NCI-H526 treated with DMSO at 0.1 percent for 48 hours (cell line): ENCODE measurements at places on chromosomes 1 and 21.

DNA sequence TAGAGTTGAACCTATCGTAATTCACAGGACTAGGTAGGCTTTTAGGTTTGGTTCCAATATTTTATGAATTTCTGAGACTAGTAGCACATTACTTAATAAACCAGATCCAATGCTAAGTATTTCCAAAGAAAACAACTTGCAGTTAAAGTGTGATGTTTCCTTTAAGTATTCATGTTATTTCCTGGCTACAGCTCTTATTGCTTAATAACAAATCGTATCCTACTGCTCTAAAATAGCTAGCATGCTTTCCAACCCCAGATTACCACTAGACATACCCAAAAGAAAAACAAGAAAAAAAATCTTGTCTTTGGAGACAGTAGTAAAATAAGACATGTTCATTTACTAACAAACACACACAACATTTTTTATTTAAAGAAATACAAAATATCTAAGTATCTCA lies 898 bp downstream of the KRTAP27-1 start:
- no peak for DNase-seq

DNA sequence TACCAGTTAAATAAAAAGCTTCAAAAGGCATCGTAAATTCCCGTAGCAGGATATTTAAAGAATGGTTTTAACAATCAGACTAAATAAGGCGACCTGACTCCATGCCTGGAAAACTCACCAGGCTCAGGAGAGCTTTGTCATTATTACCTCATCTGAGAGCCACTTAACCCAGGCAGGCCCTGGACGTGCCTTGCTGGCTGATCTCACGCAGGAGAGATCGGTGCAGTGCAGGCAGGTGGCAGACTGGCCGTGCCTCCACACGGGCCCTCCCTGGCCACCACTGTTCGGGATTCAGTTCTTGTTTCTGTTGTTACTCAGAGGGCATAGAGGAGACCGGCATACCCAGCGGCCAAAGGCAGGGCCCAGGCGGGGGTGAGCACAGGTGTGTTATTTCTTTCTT lies 6.4 kb downstream of the MT1HL1 start:
- DNase-seq, result no peak

DNA sequence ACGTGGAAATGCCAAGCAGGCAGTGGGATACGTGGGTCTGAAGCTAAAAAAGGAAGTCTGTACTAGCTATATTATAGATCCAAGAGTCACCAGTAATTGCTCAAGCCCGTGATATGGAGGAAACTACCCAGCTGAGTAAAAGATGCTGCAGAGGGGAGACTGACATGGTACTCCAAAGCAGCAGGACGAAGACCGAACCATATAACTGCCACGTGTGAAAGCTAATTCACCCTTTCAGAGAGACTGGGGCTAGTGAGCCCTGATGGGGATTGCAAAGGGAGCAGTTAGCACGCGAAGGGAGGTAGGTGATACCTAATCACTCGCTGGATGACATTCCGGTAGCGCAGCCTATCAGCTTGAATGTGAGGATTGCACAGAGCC lies 316 bp downstream of the AP4B1 start:
- peak; percentile 88 for DNase-seq

GRCh38 chr21:15795533-15795932 lies 65.8 kb downstream of the USP25 start:
- no peak for DNase-seq
